ENCODE measurements at places on chromosomes 12 and 14.

GRCh38 chr12:19482551-19483109 is 43.3 kb downstream of the AEBP2 start:
- peak; percentile 11 for DNase-seq

DNA sequence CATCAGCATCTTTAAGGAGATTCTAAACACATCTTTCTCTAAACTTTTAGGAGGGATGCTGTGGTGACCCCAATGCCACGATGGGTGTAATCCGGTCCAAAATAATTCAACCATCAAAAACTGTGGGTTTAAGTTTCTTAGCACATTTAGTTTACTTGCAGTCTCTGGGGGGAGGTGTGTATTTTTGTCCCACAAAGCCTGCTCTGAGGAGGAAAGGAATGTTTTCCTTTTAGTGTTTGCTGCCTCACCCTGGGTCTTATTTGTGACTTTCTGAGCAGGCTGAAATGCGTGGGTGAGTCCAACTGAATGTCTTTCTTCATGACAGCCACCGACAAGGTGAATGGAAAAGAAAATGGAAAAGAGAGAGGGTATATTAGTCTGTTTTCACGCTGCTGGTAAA is 1324.7 kb downstream of the AACS start:
- DNase-seq = no peak

- DNase-seq = no peak
Measured at GRCh38 chr14:21912367-21912766, 238.7 kb upstream of the OR4E1 start.

GRCh38 chr14:64196814-64197411 is 97.3 kb downstream of the ESR2 start:
- DNase-seq = peak; percentile 61

DNA sequence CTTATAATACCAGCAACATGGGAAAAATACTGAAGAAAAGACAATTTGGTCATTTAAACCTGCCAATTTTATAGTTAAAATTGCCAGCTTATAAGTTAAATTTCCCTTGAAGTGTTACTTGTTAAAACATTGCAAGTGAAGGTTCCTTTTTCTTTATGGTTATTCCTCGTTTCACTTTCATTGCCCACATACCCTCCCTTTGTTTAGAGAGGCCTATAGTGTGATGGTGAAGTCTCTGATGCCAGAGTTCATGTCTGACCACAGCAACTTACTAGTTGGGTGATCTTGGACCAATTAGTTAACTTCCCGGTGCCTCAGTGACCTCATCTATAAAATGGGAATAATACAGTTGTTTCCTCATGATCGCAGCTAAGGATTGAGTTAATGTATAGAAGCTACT is 173.5 kb downstream of the ANO6 start:
- no peak for DNase-seq

DNA sequence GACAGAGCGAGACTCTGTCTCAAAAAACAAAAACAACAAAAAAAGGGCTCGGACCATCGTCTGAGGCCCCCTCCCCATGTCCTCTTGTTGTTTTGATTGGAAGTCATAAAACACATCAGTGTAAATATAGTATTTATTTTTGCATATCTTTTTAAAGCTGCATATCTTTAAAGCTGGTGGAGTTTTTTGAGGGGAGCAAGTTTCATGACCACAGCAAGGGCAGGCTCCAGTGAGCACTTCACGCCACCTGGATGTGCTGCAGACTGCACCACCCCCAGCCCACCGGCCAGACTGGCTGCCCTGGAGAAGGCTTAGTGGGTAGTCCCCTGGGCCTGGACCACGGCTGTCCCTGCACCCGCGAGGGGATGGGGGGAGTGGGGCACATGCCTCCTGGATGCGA is 11.9 kb upstream of the BCL7A start:
- DNase-seq = no peak

GRCh38 chr14:99730876-99731546 is 46.9 kb downstream of the CYP46A1 start:
- DNase-seq = no peak

GRCh38 chr14:41377932-41378331 is 228.7 kb upstream of the LRFN5 start:
- no peak for DNase-seq

DNA sequence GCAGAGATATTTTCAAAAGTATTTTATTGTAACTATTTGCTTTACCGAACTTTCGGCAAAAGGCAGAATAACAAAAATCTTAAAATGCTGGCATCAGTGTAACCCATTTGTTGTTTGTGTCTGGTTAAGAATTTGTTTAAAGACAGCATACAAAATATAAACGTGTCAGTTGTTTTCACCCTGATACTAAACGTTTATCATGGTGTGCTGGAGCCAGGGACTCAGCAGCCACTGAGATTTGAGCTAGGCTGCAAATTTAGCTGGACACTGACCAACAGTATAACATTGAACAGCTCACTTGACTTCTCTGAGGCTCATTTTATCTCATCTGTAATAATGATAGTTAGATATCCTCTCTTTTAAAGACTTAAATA is 183.7 kb downstream of the TMTC3 start:
- DNase-seq = no peak

DNA sequence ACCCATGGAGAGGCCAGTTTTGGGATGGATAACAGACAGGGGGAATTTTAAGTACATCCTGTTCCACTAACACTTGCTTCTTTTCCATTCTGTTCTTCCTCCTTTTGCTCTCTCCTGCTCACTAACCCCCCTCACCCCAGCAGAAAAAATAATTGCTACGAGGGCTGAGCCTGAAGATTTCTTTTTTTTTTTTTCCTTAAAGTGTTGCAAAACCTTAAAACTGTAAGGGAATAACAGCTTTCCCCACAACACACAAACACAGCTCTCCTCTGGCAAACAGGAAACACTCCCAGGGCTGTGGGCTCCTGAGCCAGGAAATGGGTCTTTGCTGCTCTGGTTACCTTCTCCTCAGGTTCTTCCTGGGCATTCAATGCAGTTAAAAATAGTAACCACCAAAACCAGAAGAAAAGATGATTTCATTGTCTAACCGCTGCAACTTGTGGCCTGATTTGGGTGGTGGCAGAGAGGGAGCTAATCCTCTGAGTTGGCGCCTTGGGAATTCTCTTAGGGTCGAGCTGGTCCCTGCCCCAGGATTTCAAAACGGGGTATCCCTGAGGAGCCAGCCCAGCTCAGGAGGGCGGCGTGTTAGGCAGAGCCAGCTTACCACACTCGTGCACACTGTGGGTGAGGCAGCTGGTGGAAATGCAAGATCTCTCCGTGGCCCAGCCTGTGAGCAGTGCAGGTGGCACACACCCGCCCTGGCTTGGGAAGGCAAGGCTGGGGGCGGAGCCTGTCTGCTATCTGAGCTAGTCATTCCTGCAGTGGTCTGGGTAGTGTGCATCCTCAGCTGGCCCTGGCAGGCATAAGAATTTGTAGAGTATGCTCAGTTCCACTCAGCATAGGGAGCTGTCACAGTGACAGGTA is 17.1 kb upstream of the EMP1 start:
- peak; percentile 33 for DNase-seq

- no peak for DNase-seq
Measured at GRCh38 chr12:120481022-120481767, 11.6 kb upstream of the SRSF9 start.

- no peak for DNase-seq
Measured at GRCh38 chr14:51481643-51482042, 170.1 kb upstream of the FRMD6 start.

- DNase-seq = peak; percentile 34
Measured at GRCh38 chr14:73295198-73295796, 58.0 kb downstream of the PAPLN start.

DNA sequence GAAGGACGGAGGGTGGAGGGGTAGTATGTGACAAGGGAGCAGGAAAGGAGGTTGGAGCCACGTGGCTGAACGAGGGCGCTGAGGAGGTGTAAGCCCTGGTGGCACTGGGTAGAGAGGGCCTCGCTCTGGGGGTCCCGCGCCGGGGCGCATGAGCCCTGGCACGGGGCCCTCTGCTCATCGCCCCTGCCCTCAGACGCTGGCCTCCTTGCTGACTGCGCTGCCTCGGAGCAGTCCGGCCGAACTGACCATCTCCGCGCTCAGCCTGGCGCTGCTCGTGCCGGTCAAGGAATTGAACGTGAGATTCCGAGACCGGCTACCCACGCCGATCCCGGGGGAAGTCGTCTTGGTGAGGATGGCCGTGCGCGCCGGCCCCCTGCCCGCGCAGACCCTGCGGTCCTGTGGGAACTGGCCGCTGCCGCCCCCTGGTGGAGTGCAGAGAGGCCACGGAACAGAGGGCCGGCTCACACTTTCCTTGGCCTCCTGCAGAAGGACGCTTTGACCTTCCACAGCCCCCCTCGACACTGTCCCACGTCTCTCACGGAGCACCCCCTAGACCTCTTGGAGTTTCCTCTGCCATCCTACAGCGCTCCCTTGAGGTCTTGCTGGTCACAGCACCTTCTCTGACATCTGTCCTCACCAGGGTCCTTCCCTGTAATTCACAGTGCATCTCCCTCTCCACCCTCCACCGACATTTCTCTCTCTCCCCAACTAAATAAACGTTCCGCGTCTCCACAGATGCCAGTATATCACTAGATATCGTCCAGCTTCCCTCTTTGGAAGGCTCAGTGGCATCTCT is 10.5 kb downstream of the ARHGEF25 start:
- DNase-seq = peak; percentile 85

DNA sequence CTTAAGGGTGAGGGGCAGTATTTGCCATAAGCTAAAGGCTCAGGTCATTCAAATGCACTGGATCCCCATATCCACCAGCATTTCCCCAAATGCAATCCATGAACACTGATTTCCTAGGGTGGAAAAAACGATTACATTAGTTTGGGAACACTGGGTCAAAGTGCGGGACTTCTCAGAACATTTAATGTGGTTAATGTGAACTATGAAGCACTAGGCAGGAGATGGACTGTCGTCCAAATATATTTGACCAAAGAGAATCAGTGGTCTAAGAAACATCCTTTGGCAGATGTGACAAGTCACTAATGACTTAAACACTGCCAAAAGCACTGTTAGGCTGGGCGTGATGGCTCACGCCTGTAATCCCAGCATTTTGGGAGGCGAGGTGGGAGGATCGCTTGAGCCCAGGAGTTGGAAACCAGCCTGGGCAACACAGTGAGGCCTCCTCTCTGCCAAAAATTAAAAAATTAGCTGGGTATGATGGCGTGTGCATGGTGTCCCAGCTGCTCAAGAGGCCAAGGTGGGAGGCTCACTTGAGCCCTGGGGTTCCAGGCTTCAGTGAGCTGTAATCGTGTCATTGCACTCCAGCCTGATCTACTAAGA is 205.4 kb downstream of the CALM1 start:
- DNase-seq = no peak

GRCh38 chr14:103128631-103129300 is 5.5 kb downstream of the TNFAIP2 start:
- DNase-seq = no peak

DNA sequence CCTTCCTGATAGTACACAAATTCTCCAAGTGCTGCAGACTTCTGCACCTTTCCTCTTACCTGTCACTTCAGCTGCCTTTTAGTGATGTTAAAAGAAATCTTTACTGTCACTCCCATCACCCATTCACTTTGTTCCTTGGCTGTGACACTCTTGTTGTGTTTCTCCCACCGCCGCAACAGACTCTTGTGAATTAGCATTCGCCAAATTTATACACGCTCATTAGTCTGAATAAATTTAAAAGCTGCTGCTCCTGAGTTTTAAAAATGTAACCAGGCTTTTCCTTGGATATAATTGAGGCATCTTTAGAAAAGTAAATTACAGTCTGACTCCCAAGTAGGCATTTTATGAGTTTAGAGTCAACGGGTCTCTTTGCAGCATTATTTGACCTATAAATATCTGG is 1197.9 kb downstream of the BCL11B start:
- no peak for DNase-seq

Data from HEK293T (cell line).